Activated CD4-positive, CD25-positive, alpha-beta regulatory T cell (primary cell): ENCODE measurements at places on chromosomes 6 and 20.

GRCh38 chr6:75213732-75214131, 7.9 kb upstream of the COL12A1 start:
- DNase-seq: no peak

- no peak for DNase-seq
Measured at GRCh38 chr6:116210750-116211425, 43.0 kb downstream of the TSPYL4 start.

DNA sequence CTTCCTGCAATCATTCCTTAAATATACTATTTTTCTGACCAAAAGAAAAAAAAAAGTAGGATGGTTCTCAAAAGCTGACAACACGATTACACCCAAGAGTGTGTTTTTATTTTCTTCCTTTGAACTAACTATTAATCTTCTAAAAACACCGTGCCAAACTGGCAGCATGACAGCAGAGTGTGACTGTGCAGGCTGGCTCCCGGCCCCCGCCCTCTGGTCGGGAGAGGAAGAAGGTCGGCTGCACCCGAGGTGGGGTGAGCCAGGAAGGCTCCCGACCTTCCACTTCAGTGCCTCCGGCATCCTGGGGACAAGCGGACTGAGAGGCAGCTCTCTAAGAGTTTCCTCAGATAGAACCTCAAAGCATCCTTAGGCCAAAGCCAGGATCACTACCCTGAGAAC, 29.2 kb downstream of the SLC22A23 start:
- no peak for DNase-seq

- no peak for DNase-seq
Measured at GRCh38 chr20:60352596-60352995, 394.4 kb downstream of the CDH26 start.

DNA sequence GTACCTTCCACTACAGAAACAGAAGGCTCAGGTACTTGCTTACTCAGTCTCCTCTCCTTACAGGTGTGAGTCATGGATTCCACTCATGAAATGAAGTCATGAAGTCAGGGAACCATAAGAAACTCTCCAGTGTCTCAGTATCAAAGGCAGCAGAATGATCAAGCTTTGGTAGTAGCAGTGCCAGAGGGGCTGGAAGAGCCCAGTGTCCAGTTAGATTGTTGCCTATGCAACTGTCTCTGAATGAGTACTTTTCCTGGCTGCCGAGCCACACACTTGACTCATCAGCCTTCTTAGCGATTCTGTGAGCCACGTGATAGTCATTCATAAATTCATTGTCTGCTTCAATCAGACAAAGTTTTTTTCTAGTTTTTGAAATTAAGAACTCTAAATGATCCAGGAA, 52.2 kb upstream of the DTNBP1 start:
- no peak for DNase-seq

DNA sequence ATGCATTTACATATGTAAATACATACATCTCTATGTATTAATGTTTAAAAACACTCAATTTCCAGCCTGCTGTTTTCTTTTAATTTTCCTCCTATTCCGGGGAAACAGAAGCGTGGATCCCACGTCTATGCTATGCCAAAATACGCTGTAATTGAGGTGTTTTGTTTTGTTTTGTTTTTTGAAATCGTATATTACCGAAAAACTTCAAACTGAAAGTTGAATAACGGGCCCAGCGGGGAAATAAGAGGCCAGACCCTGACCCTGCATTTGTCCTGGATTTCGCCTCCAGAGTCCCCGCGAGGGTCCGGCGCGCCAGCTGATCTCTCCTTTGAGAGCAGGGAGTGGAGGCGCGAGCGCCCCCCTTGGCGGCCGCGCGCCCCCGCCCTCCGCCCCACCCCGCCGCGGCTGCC, 355 bp upstream of the BMP2 start:
- DNase-seq: no peak

DNA sequence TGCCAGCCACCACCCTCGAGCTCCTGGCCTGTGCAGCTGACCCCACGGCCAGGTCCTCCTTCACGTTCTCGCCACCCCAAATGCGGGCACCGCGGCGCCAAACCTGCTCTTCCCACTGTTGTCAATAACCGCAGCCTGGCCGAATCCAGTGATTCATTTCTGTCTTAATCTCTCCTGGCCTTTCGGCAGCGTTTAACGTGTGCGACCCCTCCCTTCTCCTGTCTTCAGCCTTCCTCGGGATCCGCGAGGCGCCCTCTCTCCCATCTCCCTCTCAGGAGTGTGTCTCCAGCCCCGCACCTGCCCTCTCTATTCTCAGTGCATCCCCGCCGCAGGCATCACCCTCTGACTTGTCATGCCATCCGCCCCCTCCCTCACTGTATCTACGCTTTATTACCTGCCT, 91.4 kb downstream of the THBS2 start:
- DNase-seq: no peak

DNA sequence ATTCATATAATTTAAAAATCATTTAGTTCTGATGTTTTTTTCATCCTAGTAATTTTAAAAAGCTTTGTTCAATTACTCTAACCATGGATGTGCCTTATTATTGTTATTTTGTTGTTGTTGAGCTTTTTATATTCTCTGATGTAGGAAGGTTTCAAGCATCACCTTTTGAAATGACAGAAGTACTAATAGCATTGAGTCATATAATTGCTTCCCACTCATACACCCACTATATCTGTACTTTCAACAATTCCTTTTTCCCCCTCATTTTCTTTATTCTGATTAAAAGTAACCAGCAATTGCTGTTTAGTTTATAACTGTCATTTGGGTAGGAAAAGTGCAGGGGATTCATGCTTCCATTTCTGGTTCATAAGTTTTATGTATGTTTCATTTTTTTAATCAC, 38.6 kb downstream of the DNAH8 start:
- no peak for DNase-seq

DNA sequence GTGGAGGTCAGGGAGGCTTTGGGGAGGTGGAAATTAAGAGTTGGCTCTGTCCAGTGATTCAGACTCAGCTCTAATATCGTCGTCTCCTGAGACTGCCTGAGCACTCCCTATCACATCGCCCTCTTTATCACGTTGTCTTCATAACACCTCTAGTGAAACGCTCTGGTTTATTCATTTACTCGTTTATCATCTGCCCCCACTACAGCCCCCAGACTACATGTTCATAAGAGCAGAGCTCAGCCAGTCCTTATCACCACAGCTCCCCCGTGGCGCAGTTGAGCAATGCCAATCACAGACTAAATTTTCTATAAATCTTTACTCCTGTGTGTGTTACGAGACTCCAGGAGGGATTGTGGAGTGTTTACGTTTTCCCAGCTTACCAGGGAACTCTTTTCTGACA, 316.2 kb downstream of the ADGRB3 start:
- DNase-seq: no peak

GRCh38 chr6:83221889-83222479, 28.8 kb downstream of the RWDD2A start:
- no peak for DNase-seq

GRCh38 chr6:9825526-9825925, 589.3 kb downstream of the TFAP2A start:
- DNase-seq: no peak

DNA sequence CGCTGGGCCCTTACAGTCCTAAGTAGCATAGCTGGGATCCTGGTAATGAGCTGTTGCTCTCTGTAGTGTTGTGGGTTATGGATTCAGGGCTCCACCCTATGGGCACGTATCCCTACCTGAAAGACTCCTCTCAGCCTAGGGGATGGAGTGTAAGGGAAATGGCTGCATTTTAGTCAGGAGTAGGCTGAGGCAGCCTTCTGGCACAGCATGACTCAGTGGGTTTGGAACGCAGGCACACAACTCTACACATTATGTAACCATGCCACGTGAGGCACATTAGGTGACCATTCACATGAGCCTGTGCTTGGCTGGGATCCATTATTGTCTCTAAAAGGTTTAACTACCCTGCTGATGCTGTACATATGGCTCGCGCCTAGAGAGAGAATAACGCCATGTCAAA, 27.8 kb downstream of the HDDC2 start:
- no peak for DNase-seq

DNA sequence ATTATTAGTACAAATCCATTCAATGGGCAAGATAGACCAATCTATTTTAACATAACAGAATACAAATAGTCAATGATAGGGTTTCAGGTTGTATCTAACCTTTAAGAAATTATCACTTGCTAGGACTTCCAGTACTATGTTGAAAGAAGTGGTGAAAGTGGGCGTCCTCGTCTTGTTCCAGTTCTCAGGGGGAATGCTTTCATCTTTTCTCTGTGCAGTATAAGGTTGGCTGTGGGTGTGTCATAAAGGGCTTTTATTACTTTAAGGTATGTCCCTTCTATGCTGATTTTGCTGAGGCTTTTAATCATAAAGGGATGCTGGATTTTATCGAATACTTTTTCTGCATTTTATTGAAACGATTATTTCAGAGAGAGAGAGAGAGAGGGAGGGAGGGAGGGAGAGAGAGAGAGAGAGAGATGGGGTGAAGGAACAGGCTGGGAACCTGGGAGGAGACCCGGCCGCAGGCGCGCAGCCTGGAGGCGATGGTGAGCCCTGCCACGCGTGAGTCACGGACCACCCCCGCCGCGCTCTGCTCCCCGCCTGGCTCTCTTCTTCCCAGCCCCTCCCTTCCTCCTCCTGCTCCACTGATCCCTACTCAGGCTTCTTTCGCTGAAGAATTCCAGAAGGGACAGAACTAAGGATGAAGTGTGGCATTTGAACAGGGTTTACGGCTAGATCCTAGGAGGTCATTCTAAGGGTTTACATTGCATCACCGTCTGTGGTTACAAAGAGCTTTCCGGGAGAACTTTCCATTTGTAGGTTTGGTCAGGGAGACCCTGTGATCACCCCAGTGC, 45.5 kb upstream of the HLA-E start:
- no peak for DNase-seq

- no peak for DNase-seq
Measured at GRCh38 chr20:8438748-8439147, 306.7 kb downstream of the PLCB1 start.

DNA sequence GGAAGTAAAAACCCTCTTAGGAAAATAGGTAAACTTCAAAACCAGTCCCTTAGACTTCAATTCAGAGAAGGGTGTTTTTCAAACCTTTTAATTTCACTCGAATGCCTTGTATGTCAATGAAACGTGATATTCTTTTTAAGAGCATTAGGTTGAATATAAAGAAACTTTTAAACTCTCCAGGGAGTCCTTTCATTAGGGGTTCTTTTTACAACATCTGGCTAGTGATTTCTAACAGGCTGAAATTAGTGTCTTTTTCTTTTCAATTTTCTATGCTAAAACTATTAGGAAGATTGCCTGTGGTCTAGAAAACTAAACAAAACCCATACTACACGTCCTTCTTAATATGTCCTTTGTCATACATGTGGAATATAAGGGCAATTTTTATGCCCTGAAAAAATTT, 569.7 kb upstream of the CITED2 start:
- DNase-seq: no peak

DNA sequence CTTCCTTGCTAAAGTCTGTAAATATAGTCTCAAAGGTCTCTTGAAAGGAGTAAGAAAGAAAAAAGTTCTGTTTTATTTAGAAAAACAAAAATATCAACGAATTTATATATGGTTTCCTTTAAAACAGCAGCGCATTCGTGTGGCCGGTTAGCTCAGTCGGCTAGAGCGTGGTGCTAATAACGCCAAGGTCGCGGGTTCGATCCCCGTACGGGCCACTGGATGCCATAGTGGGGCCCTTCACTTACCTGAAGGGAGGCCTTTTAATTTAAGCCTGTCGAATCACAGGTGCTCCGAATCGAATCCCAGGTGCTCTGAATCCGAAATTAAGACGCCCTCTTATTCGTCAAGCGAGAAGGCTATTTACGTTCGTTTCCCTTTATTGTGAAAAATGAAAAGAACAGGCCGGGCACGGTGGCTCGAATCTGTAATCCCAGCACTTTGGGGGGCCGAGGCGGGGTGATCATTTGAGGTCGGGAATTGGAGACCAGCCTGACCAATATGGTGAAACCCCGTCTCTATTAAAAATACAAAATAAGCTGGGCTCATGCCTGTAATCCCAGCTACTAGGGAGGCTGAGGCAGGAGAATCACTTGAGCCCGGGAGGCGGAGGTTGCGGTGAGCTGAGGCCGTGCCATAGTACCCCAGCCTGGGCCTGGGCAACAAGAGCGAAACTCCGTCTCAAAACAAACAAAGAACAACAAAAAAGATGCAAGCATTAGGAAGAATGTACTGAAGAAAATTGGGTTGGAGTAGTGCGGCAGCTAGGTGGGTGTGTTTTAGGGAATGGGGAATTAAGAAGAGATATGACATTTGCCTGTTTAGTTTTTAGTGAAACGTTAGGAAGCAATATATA, 195.8 kb upstream of the ZNF184 start:
- DNase-seq: no peak

DNA sequence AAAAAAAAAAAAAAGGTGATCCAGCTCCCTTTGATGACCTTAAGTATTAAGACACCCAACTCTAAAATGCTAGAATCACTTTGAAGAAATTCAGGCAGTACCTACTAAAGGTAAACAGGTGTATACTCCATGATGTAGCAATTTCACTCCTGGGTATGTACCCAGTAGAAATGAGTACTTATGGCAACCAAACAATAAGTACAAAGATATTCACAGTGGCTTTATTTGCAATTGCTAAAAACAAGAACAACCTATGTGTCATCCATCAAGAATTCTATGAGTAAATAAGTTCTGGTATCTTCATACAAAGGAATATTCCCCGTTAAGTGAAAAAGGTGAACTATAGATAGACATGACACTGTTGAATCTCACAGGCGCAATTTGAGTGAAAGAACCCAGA, 29.4 kb downstream of the MDGA1 start:
- no peak for DNase-seq

DNA sequence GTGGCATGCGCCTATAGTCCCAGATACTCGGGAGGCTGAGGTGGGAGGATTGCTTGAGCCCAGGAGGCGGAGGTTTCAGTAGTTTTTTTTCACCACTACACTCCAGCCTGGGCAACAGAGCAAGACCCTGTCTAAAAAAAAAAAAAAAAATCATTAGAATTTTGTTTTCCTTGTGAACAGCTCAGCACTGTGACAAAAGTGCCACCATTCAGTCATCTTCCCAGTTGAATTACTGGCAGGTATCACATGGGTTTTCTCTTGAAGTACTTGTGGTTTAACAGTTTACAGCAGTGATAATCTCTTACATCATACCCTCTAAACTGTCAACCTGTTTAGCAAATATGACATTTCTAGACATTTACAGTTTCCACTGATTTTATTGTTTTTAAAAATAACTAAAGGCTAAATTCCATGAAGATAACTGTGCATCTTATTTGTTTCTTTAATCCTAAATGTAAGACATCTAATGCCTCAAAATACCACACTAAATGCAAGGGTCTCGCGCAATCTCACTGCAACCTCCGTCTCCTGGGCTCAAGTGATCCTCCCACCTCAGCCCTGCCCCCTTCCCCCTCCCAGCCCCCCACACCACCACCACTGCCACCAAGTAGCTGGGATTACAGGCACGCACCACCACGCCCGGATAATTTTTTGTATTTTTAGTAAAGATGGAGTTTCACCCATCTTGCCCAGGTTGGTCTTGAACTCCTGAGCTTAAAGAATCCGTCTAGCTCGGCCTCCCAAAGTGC, 7.0 kb downstream of the TRPC4AP start:
- DNase-seq: no peak

DNA sequence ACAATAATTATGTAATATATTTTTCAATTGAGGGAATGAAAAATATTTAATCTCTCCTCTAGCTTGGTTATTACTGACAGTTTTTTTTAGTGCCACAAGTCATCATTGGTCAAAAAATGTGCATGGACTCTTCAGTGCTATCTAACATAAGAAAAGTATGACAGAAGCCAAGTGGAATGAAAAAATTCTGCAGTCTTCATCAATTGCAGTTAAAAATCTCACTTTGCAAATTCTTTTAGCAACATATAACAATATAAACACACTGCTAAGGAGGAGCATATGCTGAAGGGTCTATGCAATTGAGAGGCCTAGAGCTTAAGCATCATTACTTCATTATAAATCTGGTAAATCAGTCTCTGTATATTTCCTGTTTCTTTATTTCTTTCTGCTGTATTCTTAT, 175.1 kb downstream of the ARHGAP18 start:
- no peak for DNase-seq
